ENCODE measurements at places on chromosomes 1 and 21.

GRCh38 chr1:89466307-89466930 lies 58.2 kb upstream of the LRRC8B start:
- ATAC-seq, result no peak

GRCh38 chr1:59220356-59220755 lies 76.5 kb upstream of the FGGY start:
- no peak for ATAC-seq

DNA sequence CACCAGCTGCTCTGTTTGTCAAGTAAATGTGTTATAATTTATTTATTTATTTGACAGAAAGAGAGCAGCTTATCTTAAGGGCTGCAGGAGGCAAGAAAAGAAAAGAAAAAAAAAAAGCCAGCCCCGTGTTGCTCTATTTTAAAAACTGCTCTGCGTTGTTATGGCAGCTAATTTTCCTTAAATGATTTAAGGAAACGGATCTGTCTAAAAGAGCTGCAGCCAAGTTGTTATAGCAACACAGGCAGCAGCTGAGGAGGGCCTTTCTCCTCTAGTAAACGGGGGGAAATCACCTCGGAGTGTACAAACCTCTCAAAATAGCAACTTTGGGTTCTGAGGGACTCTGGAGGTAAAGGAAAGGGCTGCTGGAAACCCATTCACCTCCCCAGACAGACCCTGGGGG lies 149.2 kb downstream of the BEND5 start:
- no peak for ATAC-seq

GRCh38 chr1:226572325-226572726 lies 23.8 kb downstream of the STUM start:
- no peak for ATAC-seq

- no peak for ATAC-seq
Measured at GRCh38 chr1:63883494-63884235, 109.8 kb downstream of the ROR1 start.

DNA sequence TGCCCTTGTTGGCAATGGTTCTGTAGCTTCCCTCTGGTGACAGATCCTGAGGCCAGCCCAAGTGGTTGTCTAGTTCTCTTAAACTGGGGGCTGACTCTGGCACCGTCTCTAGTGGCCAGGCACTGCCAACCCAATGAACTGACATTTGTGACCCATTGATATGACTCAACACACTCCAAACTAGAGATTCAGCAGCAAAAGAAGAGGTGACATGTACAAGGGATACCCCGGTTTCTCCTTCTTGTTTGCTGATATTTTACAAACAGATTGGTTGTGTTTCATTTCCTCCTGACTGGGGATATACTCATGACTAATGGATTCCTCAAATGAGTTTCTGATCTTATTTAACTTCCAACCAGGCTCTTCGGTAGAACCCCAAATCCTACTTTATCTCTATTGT lies 65.9 kb upstream of the DNAJC6 start:
- ATAC-seq, result no peak

DNA sequence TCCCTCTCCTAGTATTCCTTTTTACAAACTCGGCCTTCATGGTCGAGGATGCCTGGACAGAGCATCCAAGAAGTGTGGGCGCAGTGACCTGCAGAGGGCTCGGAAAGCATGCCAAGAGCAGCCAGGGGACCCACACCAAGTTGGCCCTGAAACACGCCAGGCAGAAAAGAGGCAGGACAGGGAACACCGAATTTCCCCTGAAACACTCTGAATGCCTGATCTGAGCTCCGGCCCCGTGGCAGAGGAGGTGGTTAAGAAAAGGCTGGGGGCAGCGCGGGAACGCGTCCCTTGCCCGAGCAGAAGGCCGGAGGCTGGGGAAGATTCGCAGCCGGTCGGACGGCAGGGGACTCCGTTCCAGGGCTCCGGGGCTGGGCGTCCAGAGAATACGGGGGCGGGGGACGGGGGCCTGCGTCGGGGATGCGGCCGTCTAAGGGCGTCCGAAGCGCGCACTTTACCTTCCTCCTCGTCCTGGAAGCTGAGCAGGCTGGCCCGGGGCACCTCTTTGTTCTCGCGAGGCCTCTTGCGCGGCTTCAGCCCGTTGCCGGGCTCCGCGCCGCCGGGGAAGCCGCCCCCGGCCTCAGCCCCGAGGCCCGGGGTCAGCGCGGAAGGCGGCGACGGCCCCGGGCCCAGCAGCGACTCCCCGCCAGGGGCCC lies 558 bp downstream of the PAXBP1 start:
- peak; percentile 52 for ATAC-seq

DNA sequence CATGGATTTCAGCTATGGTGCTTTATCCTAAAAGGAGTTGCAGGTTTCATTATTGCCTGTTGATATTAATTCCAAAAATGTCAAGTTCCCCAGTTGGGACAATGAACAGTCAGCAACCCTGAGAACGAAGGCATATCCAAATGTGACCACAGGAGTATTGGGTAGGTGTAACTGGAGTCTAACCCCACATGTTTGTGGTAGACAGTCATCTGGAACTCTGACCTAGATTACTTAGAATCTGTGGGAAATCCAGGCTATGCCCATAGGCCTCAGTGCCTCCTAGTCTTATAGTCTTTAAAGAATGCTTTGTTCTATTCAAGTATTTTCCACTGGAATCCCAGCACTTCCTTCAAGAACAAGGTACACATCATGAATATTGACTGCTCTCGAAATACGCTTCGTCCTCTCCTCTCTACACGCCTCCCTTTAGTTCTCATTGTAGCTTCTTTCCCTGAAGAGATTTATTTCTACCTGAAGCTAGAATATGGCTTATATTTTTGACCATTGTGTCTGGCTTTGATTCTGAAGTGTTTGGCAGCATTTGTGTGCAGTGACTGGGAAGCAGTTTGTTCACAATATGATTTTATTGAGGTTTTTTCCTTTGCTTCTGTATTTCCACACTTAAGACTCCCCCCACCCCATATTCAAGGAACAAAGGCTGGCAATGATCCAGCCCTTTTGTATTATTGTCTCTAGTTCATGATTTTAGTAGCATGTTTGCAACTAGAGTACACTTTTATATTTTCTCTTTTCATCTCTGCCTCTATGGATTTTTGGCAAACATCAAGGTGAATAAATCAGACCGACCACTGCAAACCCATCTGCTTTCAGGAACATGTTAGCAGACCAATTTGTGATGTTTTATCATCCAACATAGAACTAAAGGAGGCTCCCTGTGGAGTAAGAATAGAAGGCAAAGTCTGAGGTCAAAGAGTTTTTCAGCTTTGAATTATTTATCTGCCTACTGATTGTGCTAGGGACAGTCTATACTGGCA lies 178.6 kb downstream of the GPR52 start:
- no peak for ATAC-seq

- no peak for ATAC-seq
Measured at GRCh38 chr1:39305555-39305954, 101.1 kb downstream of the MACF1 start.

DNA sequence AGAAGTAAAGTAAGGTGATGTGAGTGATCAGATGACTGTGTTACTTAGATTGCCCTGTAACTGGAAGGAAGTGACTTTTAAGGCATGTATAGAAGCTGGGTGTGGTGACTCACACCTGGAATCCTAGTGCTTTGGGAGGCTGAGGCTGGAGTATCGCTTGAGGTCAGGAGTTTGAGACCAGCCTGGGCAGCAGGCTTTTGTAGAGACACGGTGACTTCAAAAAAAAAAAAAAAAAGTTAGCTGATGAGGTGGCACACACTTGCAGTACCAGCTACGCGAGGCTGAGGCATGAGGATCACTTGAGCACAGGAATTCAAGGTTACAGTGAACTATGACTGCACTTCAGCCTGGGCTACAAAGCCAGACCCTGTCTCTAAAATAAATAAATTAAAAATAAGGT lies 2.3 kb upstream of the USP16 start:
- no peak for ATAC-seq

- no peak for ATAC-seq
Measured at GRCh38 chr1:203168991-203169390, 6.6 kb downstream of the MYBPH start.

GRCh38 chr1:2291577-2291976 lies 63.5 kb downstream of the SKI start:
- ATAC-seq, result no peak

GRCh38 chr1:18234790-18235242 lies 127.2 kb downstream of the IGSF21 start:
- ATAC-seq, result no peak

DNA sequence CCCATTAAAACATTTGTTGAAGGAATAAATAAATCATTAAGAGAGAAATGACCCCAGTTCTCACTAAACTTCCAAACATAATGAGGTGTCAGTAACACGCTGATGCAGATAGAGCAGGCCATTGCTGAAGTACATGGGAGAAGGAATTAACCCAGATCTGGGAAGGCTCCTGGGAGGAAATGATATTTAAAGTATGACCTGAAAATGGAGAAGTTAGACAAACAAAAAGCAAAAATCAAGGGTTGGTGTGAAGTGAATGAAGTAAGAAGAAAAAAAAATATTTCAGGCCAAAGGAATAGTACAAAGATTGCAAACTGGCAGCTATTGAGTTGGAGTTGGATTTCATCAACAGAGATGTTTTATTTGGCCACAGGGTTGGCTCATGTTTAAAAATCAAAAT lies 71.4 kb downstream of the RGS2 start:
- no peak for ATAC-seq

- ATAC-seq, result no peak
Measured at GRCh38 chr1:161681879-161682278, 18.9 kb downstream of the FCGR2B start.

GRCh38 chr1:209080170-209080781 lies 503.2 kb upstream of the CAMK1G start:
- ATAC-seq, result no peak

DNA sequence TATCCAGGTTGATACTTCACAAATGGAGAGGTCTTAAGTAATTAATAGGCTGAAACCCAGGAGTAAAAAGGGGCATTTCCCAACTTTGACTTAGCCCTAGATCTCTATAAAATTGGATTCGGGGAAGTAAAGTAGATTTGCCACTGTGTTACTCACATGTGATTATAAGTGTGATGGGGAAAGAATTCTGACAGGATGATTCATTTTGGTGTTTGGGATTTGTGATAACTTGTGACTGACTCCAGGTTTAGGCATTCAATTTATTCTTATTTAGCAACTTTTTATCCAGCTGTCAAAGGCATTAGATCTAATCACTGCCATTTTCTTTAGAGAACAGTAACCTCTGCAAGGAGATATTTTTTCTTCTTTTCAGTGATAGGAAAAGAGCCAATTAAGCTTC lies 175.5 kb downstream of the ASTN1 start:
- peak; percentile 25 for ATAC-seq

- peak; percentile 85 for ATAC-seq
Measured at GRCh38 chr1:151934048-151934493, 24.8 kb upstream of the THEM4 start.

DNA sequence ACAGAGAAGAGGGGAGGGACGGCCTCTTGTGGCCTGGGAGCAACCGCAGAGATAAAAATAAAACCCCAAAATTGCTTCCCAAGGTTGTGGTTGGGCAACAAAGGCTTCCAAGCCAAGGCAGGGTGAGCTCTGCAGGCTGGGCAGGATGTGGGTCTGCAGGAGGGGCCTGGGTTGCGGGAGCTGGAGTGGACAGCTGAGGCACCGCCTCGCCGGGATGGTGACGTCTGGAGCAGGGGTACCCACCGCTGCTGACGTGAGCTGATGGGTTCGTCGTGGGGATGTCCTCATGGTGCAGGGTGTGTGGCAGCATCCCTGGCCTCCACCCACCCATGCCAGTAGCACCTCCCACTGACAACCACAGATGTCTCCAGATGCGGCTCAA lies 3.7 kb downstream of the AURKAIP1 start:
- no peak for ATAC-seq

DNA sequence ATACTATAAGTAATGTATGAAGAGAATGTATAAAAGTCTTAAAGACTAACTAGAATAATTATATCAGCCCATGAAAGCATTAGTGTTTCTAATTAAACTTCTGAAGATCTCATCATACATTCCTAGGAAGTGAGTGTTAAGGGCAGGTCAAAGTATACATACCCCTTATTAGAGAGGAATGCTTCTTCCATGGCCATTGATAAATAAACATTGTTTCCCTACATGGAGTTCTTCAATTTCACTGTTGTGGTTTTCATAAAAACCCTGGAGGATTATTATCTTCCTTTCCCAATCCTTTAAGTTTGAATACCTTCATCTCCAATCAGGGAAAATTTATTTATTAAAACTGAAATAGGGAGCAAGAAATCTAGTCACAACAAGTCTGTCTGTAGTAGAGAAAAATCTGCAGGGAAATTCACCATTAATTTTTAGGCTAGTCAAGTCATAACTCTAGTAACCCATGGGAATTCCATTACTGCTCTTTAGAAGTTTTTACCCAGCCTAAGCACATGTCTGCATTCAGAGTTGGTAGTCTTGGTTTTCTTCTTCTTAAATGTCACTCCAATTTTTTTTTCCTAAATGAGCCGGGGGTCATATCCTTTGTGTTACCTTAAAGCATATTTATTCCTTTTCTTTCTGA lies 147.0 kb downstream of the TNFSF18 start:
- ATAC-seq, result no peak

GRCh38 chr1:85109475-85109874 lies 61.2 kb upstream of the MCOLN3 start:
- peak; percentile 87 for ATAC-seq

GRCh38 chr1:203558064-203558760 lies 64.3 kb downstream of the OPTC start:
- peak; percentile 89 for ATAC-seq

- ATAC-seq, result peak; percentile 94
Measured at GRCh38 chr1:159960721-159961381, 6.8 kb upstream of the SLAMF9 start.

GRCh38 chr1:215958841-215959240 lies 391.7 kb downstream of the KCTD3 start:
- ATAC-seq, result no peak

GRCh38 chr1:41536361-41536802 lies 51.9 kb upstream of the EDN2 start:
- no peak for ATAC-seq

DNA sequence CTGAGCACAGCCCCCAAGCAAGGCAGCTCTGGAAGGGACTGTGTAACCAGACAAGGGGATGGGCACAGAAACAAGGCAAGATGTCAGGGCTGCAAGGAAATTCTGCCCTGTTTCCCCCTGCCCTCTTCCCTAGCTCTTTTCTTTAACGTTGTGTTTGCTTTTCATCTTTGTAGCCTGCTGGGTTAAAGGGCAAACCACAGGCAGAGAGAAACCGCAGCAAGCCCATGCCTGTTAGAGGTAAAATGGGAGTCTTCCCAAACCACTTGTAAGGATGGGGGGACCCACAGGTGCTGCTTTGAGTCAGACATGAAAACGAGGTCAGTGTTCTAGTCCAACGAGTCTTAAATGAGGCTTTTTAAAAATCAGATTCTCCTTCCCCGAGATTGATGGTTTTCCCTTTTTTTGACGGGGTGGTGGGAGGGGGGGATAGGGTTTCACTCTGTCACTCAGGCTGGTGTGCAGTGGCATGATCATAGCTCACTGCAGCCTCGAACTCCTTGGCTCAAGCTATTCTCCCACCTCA lies 13.3 kb downstream of the TGFBR3 start:
- ATAC-seq, result peak; percentile 31

GRCh38 chr1:227424159-227424680 lies 105.9 kb upstream of the CDC42BPA start:
- ATAC-seq, result no peak
